Epithelial cell of prostate (primary cell): ENCODE measurements at places on chromosomes 4 and X.

GRCh38 chrX:46686003-46686645, 72.8 kb downstream of the SLC9A7 start:
- DNase-seq = no peak

- no peak for DNase-seq
These were observed 56.3 kb downstream of the CCDC149 start for GRCh38 chr4:24856586-24856985.

DNA sequence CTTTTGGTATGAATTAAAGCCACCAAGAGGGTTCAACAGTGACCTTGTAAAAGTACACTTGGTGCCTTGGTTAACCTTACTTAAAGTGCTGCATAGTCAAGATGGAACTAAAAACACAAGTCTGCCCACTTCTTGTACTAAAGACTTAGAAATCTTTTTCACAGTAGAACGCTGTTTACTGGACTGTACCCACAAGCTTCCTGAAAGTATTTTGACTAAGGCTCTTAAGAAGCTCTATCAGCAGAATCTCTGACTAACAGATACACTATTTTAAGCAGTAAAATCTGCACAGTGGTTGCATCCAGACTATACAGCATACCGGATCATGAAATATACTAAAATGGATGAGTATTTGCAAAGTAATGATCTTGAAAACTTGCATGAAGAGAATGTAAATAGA, 7.2 kb downstream of the RAB28 start:
- DNase-seq = no peak

GRCh38 chrX:40582811-40583210, 2.0 kb downstream of the ATP6AP2 start:
- no peak for DNase-seq

GRCh38 chrX:2894885-2895292, 34.2 kb downstream of the ARSD start:
- no peak for DNase-seq

DNA sequence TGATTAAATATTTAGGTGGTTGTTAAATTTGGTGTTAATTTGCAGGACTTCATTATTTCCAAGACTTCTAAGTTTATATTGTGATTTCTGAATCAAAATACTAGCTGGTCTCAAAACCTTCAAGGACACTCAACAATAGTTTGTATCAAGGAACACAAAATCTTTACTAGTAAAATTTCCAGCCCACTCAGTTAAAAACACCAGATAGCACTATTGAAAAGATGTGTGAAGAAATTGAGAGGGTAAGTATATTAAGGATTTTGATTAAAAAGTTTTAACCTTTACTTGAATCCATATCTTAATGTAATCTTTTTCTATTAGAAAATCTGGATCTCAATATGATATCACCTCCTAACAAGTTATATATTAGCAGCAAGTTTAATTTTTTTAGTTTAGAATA, 89.3 kb upstream of the UGT8 start:
- no peak for DNase-seq

DNA sequence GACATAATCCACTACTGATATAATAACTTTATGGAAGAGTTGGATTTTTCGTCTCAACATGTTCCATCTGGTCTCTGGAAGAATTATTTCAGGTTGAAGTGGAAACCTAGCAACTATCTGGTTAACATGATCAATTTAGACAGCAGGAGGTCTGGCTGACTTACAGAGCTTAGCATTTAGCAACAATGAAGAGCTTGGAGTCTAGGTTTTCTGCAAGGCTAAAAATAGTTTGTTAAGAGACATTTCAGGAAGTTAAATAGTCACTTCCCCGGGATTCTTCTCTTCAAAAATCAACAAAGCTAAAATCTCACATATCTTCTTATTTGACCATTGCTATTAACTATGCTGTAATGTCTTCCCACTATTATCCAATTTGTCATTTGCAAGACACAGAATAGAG, 418.6 kb upstream of the DIPK2B start:
- no peak for DNase-seq

GRCh38 chrX:7709845-7710244, 133.1 kb upstream of the VCX start:
- no peak for DNase-seq
